ENCODE measurements at places on chromosomes 3 and 15.

DNA sequence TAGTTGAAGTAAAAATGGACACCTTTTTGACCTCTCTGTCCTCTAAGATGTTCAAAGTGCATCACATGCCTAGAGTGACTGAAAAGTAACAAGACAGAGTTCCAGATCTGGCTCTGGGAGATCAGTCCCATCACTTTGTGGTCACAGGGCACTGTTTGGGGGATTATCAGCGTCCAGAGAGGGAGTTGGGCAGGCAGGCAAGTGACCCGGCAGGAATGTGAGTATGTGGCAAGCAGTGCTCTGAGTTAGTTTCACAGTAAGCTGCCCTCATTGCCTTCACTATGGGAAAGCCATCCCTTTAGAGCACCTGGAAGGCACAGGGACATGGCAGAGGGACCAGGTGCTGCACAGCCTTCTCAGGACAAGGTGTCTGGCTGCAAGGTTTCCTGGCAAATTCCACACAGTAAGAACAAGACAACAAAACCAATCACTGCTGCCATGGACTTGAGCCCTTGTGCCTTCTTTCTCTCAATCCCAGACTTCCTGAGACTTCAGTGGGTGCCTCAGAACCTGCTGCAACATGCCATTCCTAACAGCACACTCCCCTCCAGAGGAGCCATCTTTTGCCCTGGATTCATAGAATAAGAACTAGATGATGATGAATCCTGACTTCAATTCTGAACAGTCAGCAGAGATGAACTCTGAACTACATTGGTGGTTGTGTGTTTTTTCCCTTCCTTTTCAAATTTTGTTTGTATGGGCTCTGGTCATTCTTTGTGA lies 55.2 kb downstream of the TIPARP start:
- no peak for DNase-seq

GRCh38 chr15:53197426-53197839 lies 407.3 kb upstream of the ONECUT1 start:
- peak; percentile 77 for DNase-seq

GRCh38 chr15:76967067-76967466 lies 27.9 kb upstream of the PSTPIP1 start:
- DNase-seq, result no peak

DNA sequence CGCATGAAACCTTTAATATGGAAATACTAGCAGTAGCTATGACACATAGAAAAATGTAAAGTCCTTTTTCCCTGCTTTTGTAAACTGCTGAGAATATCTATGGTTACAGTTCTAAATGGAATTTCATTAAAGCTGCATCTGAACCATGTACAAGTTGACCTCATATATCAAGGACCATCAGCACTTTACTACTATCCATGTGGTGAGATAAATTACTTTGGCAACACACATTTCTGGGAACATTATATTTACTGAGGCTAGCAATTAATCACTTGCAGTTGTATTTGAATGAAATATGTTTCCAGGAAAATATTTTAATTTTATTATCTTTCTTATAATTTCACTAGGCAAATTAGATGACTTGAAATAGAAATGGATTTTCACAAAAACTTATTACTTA lies 545.5 kb downstream of the NAALADL2 start:
- no peak for DNase-seq

DNA sequence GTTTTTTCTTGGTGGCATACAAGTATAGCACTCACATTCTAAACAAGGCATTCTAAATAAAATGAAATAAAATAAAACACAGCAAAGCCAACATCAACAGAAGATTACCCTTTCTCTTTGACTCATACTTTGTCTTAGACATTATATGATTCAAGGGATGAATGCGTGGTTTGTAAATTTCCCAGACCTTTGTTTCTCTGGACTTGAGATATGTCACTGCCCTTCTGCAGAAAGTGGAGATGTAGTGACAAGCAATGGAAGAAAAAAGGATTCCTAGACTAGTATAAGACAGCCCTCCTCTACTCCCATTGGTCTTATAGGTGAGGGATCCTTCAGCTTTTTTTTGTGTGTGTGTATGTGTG lies 22.4 kb downstream of the NANOGP8 start:
- DNase-seq, result no peak

GRCh38 chr15:98609144-98609852 lies 39.0 kb upstream of the IGF1R start:
- no peak for DNase-seq

DNA sequence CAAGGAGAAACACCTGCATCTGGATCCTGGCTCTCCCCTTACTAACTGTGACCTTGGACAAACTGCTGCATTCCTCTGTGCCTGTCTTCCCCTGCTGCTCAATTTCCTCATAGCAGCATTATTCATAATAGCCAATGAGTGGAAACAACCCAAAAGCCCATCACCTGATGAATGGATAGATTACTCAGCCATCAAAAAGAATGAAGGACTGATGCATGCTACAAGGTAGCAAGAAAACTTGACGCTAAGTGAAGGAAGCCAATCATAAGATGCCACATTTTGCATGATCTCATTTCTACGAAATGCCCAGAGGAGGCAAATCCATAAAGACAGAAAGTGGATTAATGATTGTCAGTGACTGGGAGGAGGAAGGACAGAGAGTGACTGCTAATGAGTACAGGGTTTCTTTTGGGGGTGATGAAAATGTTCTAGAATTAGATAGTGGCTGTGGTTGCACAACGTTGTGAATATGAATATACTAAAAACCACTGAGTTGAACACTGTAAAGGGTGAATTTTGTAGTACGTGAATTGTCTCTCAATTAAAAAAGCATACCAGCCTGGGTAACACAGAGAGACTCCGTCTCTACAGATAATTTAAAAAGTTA lies 11.2 kb downstream of the IGDCC4 start:
- no peak for DNase-seq

DNA sequence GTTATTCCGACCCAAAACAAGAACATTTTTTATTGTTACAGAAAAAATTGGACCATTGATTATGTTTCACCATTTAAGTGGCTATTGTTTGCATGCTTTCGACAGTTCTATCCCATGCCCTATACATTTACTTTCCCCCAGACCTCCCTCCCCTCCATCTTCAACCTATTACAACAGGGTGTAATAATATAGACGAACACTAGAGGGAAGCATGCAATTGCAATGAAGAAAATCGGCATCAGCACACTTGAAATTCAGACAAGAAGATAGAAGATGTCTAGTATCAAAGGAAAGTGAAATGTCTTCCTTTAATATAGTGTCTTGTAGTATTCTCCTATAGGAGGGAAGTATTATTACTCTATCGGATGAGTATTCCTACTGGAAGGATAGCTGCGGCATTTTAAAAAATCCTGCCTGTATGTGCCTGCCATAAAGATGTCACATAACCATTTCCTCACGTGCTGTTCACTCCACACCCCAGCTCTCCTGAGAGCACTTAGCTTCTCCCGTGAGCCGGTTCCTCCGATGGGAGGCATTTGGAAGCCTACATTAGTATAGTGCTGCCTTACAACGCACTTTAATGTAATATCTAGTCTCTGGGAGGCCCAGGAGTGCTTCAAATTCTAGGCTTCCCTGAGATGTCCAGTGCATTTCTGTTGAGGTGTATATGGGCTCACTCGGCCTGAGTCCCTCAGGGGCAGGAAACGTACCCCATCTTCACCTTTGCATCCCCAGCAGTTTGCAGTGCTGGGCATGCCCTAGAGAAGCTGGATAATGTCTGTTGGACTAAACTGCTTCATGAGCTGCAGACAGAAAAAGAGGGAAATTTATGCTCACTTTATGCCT lies 17.8 kb upstream of the ERICH6 start:
- no peak for DNase-seq

DNA sequence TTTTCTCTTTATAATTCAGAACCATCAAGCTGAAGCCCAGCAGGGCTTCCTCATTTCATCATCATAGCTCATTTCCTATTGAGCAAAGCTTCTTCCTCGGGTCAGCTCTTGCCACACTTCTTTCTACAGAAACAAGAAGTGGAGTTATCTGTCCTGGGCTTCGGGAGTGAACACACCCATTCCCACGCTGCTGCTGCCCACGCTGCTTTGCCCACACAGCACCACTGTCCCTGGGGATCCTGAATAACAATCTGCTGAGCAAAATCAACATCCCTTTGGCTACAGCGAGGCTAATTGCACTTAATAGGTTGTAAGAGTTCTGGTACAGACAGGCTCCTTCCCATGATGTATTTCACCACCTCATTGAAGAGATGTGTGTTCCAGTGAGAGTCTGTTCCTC lies 23.7 kb downstream of the CEP19 start:
- DNase-seq, result no peak

DNA sequence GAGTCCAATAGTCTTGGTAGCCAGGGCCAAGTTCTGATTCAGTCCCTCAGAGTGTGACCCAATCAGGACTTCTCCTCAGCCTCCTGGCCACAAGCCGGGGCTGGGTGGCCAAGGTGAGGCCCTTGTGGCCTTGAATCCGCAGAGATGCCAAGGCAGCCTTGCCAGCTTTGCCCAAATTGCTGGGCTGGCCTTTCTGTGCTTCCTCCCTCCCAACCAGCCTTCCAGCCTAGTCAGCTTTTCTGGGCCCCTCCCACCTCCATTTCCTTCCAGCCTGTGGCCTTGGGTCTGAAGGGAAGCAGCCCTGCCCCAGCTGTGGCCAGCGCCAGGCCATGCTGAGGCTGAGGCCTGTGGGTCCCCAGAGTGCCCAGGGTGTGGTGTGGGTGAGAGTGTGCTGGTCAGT lies 34.3 kb upstream of the ANKDD1A start:
- DNase-seq, result no peak

DNA sequence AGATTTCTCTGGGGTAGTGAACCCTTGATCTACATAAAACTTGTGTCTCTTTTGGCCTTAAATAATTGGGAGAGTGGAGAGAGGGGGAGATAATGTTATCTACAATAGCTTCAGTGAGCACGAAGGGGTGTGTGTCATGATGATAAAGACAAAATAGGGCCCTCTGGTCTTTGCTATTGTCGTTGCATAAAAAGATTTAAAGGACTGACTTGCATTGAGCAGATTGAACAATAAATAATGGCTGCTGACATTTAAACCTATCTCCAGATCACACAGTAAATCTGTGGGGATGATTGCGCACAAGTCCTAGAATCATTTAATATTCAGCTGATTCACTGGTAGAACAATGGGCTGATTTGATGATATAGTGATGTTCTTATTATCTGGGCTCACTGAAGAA lies 71.3 kb upstream of the GAP43 start:
- no peak for DNase-seq

DNA sequence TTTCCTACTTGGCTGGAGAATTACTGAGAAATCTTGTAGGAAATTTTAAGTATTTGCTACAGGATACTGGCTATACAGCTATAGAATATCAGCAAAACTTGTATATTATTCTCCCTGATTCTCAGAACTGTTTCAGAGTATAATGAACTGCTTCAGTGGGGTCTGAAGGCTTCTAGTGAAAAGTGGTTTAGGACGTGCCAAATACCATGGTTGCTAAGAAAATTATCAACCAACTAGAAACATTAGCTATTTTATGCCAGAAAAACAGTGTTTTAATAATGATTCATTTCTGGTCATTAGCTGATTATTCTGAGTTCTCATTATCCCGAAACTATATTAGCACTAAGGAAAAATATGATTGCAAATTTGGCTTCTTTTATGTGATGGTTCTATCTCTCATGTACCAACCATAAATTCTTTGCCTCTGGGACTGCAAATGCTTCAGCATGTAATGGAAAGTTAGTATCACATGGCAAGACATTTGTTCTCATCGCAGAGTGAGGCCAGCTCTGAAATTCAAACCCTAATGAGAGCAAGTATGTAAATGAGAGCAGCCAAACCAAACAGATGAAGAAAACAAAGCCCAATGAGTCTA lies 11.0 kb upstream of the TSC22D2 start:
- DNase-seq, result no peak

GRCh38 chr3:133659806-133660205 lies 1.9 kb downstream of the TOPBP1 start:
- no peak for DNase-seq

- peak; percentile 86 for DNase-seq
Measured at GRCh38 chr3:46276497-46277099, 34.3 kb downstream of the CCR3 start.

DNA sequence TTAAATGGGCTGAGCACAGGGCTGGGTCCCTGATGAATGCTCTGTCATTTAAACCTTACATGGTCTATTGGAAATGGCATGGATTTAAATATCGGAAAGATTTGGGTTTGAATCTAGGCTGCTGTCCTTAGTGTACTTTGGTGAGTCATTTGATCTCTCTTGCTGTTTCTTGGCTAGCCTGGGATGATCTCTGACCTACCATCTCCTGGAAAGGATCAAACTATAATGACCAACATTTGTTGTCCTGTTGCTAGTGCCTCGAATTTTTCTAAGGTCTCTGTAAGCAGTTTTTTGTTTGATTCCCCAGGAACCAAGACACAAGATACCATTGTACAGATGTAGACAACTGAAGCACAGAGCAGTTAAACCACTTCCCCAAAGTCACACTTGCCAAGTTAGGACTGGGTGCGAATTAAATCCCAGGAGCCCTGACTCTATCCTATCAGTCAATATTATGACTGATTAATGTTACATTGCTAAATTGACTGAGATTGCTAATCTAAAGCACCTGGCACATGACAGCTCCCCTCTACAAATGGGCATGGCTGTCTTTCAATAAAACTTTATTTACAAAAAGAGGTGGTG lies 244.9 kb upstream of the MCTP2 start:
- no peak for DNase-seq

DNA sequence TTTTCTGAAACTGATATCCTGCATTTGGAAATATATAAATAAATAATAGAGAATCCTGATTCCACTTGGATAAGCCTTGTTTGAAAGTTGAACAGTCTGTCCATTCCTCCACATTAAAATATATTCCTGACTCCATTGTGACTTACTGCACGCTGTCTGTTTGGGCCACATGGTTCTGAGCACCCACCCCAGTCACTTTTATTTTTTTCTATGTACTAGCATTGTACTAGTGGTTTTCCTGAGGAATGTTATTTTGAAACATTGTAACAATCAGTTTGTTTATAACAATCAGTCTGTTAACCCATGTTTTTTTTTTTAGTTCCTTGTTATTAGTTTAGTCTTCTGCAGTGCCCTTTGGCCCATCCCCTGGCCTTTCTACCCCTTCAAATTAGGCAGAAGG lies 87.4 kb upstream of the CCNL1 start:
- DNase-seq, result no peak

GRCh38 chr3:143286392-143287010 lies 166.9 kb downstream of the CHST2 start:
- DNase-seq, result no peak

DNA sequence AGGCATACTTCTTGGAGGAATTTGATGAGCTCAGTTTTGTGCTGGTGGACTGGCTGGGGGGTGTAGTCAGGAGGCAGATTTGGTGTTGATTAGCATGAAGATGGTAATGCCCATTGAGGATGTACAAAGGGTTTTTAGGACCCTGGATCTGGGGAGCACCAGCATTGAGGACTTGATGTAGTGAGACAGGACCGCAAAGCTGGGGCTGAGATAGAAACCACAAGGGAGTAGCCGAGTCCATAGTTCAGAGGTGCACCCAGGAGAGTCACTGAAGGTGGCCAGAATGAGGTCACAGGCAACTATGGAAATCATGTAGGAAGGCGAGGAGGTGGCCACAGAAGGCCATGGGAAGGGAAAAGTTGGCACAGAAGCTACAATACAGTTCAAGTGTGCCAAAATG lies 2.7 kb upstream of the CDC25A start:
- no peak for DNase-seq

Measured in activated CD4-positive, alpha-beta T cell treated with anti-CD3 and anti-CD28 coated beads for 36 hours (primary cell).